ENCODE measurements at places on chromosomes 6 and 20.

- DNase-seq: no peak
Observed at GRCh38 chr6:54481091-54481490, 172.8 kb downstream of the TINAG start.

GRCh38 chr20:62696434-62696957 is 12.1 kb upstream of the NTSR1 start:
- no peak for DNase-seq

DNA sequence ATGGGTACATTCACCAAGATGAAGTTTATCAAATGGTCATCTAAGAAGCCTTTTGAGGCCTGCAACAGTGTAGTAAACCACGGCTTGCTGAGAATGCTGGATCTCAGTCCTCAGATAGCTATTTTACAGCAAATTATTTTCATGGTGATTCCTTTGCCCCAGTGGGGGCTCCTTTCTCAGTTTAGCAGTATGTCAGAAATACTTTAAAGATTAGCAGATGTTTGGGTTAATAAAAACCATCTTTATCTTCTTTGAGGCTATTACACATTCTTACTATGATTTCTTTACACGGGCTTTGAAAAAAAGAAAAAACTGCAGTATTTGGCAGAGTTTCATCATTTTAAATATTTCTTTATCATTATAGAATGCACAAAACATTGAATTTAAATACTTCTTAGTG is 10.7 kb downstream of the MYLIP start:
- DNase-seq: no peak

DNA sequence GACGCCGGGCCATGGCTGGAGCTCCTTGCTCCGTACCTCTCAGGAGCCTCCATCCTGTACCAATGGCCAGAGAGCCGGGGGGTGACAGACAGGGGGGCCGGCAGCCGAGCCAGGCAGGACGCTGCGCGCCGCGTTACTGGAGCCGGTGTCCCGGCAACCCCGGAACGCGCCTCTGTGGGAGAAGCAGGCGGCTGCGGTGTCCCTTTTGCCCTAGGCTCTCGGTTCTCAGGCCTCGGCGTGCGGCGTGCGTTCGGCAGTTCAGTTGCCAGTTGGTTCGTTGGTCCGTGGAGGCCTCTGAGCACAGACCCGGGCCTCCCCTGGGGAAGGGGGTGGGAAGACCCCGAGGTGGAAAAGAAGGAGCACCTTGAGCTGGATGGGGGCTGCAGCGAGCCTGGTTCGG is at the start of gene SPATS1:
Gene SPATS1 (plus strand): TSS at position 162 of the 400 bp plus-strand sequence. CDS start 446 bp downstream, outside the sequence.
- peak; percentile 33 for DNase-seq

DNA sequence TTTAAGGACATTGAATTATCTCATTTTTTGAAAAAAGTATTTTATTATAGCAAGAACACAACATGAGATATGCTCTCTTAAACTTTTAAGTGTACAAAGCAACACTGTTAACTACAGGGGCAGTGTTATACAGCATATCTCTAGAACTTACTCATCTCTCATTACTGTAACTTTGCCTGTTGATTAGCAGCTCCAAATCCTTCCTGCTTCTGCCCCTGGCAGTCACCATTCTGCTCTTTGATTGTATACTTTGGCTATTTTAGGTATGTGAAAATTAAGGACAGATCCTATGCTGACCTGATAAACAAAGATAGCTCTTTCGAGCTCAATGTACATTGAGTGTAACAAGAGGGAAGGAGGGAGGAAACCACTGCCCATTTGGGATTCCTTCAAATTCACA is 1349.8 kb upstream of the GJE1 start:
- DNase-seq: no peak

GRCh38 chr20:20211988-20212518 is 155.9 kb upstream of the INSM1 start:
- DNase-seq: no peak

All from NB4 (cell line).